NCI-H1436 treated with DMSO at 0.1 percent for 48 hours (cell line): ENCODE measurements at places on chromosomes 16 and 17.

DNA sequence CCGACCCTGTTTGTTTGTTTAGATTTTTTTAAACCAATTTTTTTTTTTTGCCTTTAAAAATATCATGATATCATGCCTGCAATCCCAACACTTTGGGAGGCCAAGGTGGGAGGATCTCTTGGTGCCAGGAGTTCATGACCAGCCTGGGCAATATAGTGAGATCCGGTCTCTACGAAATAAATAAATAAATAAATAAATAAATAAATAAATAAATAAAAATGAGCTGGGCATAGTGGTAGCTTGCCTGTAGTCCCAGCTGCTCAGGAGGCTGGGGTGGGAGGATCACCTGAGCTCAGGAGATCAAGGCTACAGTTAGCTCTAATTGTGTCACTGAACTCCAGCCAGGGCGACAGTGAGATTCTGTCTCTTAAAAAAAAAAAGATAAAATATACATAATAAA lies 8.1 kb upstream of the IGF2BP1 start:
- DNase-seq, result no peak

DNA sequence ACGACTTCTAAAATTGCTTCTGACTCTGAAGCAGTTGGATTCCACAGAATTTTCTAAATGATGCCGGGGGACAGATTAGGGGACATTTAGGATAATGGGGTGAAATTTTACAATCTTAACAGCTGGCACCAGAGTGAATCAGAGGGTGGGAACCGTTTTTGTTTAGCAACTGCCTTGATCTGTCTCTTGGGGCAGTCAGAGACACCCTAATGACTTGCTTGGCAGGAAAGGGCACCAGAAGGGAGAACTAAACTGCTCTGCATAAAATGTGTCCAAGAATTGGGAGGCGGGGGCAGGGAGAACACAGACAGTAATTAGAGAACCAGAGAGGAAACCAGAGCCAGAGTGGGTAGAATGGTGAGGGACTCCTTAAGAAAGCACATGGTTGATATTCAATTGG lies 6.1 kb upstream of the ABCC12 start:
- no peak for DNase-seq

GRCh38 chr16:20782470-20782869 lies 18.7 kb downstream of the ACSM3 start:
- DNase-seq, result no peak

DNA sequence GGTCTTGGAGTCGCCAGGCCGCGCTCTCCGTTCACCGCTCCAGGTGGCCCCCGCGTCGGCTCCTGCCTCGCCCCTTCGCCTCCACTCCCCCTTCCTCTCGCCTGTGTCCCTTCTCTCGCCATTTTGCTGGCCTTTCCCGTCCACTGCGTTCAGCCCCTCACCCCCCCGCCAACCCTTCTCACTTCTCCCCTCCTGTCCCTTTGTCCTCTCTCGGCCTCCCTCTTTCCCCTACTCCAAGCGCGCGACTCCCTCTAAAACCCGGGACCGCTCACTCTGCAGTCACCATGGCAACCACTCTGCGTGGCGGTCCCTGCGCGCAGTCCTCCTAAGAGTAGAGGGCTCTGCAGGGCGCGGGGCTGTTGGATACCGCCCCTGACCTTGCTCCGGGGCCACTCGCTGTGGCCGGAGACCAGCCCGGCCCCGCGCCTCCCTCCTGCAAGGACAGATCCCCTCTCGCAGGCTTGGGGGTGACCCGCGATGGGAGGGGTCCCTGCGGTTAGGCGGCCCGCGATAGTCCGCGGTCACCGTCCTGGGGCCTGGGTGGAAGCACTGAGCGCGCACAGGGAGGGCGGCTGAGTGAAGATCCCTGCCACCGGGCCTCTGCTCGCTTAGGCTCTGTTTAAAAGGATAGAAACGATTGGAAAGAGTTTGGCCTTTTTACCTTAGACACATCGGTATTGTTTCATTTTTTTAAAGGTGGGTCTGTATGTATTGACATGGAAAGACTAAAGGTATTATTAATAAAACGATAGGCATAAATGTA lies 454 bp downstream of the CCDC40 start:
- DNase-seq, result no peak

- DNase-seq, result no peak
Measured at GRCh38 chr16:56532714-56533113, 12.9 kb upstream of the BBS2 start.
